Fibroblast of gingiva (primary cell): ENCODE measurements at places on chromosomes 4 and X.

DNA sequence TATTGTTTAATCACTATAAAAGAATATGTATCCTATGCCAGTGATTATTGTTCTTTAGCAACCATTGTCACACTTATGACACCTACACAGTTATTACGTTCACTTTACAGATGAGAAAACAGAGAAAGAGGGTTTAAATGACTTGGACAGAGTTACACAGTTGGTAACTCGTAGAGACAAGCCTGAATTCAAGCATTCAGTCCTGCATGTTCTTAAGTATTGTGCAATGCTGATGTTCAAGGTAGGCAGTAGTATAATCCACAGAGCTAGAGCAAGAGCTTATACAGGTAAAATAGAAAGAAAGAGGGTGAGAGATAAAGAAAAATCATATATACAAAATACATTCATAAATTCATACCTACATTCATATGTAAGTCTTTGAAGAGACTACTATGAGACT lies 249.8 kb upstream of the ANXA10 start:
- DNase-seq = no peak

- peak; percentile 27 for DNase-seq
Measured at GRCh38 chr4:6749340-6750171, 33.0 kb upstream of the KIAA0232 start.

DNA sequence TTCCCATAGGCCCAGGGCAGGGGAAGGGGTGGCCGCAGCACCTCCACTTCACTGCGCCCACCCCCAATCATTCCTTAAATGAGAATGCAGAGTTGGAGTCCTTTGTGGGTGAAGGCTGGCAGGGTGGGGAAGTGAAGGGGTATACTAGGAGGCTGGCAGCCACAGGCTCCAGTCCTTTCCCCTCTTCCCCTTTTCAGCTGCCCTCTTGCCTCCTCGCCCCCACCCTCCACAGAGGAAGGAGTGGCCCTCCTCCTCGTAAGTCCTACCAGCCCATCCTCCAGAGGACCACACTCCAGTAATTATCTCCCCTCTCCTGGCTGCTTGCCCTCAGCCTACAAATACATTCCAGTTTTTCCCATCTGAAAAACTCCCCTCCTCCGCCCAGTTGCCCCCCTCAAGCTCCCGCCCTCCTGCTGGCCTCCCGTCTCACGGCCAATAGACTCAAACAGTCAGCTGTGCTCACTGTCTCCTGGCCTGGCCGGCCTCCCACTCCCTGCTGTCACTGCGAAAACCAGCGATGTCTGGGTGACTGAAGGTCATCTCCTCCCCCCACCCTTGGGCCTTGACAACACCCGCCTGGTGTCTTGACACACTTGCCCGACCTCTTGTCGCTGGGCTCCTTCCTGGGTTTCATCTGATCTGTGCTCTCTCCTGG lies 38.8 kb downstream of the EFNB1 start:
- no peak for DNase-seq

- no peak for DNase-seq
Measured at GRCh38 chr4:11765849-11766453, 337.3 kb upstream of the HS3ST1 start.
